T-helper 22 cell (primary cell): ENCODE measurements at places on chromosomes 11 and 22.
A peak's percentile ranks its signal among the peaks of the same experiment; 100 is the strongest.

- DNase-seq: peak; percentile 4
These were observed 3.7 kb upstream of the KCNC1 start for GRCh38 chr11:17730608-17731462.

DNA sequence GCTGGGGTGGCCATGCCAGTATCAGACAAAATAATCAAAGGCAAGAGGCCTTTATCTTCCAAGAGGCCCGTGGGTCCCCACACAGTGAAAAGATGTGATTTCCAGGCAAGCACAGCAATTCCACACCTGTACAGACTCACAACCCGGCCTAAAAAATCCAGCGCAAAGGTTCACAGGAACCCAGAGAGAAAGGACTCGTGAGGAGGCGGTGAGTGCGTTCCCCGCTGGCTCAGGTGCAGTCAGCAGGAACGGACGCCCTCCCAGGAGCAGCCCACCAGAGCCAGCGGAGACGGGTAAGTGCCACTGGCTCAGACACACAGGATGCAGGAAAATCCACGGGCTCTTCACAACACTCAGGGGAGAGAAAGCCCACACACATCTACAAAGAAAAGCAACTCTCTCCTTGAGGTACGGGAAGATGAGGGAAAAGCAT, 4.4 kb downstream of the TOLLIP start:
- DNase-seq: no peak

GRCh38 chr22:24510637-24511625, 15.8 kb downstream of the UPB1 start:
- no peak for DNase-seq

DNA sequence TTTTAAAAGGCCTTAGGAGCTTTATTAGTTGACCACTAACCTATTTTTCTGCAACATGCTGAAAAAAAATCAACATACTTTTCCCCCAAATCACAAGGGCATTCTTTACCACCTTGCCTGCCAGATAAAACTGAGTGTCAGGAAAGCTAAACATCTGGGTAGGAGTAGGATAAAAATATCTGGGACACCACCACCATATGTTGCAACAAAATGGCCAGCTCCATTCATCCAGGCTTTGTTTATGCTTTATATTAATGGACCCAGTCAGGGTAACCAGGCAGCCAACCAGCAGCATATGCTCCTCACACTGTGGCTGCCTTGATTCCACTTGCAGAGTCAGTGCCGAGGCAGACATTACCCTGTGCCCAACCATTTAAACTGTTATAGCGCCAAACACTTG, 1024.5 kb downstream of the LRRC4C start:
- DNase-seq: no peak

GRCh38 chr11:65477149-65477965, 21.5 kb upstream of the MALAT1 start:
- peak; percentile 84 for DNase-seq

DNA sequence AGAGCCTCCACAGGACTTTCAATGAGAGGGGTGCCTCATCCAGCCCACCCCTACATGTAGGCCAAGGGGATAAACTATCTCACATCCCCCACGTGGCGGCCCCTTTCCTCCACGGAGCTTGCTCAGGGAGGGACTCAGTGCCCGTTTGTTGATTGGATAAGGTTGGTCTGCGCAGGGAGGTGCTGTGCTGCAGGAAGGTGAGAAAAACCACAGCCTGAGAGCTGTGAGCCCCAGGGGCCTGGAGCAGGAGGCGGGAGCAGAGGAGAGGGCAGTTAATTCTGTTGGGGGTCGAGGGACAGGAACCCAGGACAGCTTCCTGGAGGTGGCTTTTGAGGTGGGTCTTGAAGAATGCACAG, 31.9 kb upstream of the ATXN10 start:
- no peak for DNase-seq

GRCh38 chr11:61635304-61635703, 44.9 kb upstream of the DAGLA start:
- DNase-seq: no peak

DNA sequence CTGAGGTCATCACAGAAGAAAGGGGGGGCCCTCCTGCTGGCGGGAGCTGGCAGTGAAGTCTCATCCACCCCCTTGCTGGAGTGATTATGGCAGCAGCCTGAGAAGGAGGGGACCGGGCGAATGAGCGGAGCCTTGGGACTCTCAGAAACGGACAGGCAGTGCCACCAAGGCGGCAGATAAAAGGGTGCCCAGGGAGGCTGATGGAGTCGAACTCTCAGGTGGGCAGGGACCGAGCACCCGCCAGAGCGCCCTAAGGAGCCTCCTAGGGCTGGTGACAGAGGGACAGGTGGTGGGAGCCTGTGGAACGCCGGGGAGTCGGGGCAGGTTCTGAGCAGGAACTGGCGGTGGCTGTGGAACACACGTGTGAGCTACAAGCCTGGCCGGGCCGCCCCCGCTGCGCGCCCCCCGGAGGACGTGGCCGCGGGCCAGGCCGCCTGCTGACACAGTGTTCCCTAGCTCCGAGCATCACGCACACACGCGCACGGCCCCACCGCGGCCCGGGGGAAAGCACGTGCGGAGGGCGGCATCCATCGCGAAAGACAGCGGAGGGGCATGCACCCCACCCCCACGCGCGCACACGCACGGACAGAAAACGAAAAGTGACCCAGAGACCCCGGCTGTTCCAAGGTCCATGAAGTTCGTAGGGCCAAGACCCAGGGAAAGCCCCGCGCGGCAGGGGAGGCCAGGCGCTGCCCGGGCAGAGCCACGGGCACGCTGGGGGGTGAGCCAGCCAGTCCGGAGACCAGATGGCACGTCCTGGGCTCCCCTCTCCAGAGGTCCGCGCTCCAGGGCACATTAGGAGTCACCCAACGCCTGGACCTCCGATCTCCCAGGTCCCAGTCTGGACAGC, 1.0 kb downstream of the VWCE start:
- no peak for DNase-seq

GRCh38 chr11:73198677-73199076, 19.4 kb upstream of the P2RY2 start:
- no peak for DNase-seq

DNA sequence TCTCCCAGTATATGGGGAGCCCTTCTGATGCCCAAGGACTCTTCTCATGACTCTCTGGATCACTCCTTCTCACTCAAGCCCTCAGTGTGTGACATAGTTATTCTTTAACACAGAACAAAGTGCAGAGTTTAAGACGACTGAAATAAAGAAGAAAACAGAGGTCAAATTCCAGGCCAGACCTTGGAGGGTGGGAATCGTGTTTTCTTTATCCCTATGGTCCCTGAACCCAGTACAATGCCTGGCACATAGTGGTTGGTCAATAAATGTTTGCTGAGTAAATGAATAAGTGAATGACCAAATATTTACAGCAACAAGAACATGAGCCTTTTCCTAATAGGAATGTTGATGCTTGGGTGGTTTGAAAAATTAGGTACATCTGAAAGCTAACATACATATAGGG, 28.8 kb downstream of the VSTM5 start:
- DNase-seq: no peak

DNA sequence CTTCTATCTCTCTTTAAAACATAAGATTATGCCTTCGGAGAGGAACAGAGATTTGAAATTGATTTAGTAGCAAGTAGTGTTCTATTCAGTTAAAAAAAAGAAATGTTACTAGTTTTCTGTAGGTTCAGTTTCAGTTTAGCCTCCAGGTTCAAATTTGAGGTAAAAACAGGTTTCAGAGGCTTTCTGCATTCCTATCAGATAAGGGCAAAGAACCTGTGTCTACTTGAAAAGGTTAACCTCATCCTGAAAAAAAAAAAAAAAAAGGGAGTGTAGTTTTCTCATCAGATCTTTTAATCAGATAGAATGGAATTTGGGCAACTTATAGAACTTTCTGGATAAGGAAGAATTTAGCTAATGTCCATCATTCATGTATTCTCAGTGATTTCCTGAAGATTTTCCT, 12.1 kb downstream of the C11orf97 start:
- DNase-seq: no peak

DNA sequence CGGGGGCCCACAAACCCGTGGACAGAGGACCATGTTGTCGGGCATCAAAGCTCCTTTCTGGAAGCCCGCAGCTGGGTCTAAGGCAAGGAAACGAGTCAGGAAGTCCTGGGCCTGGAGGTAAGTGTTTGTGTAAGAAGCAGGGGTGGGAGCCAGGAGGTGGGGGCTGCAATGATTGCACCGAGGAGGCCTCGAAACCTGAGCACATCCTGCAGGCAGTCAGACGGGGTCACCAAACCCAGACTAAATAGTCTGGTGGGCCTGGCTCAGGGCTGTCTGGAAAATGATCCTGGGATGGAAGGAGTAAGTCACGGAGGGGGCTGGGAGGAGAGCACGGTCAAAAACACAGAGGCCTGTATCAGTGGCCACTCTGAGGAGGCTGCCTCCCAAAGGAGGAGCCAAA, 539.2 kb downstream of the MN1 start:
- no peak for DNase-seq

GRCh38 chr22:31128156-31128555, 5.4 kb downstream of the INPP5J start:
- DNase-seq: no peak

DNA sequence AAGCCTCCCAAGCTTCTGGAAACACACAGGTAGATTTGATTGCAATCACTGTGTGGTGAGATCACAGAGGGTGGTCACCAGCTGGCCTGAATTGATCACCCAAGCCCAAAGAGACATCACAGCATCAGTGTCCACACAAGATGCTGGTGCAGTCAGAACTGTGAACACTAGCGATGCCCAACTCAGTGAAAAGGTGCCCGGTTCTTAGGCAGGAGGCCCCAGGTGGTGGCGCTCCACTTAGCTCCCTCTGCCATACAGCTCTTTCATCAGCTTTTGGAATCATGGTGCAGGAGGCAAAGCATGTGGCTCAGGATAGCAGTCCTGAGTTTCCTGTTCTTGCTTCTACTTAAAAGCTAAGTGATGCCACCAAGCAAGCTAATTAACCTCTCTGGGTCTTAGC, 11.1 kb downstream of the DGCR2 start:
- no peak for DNase-seq

DNA sequence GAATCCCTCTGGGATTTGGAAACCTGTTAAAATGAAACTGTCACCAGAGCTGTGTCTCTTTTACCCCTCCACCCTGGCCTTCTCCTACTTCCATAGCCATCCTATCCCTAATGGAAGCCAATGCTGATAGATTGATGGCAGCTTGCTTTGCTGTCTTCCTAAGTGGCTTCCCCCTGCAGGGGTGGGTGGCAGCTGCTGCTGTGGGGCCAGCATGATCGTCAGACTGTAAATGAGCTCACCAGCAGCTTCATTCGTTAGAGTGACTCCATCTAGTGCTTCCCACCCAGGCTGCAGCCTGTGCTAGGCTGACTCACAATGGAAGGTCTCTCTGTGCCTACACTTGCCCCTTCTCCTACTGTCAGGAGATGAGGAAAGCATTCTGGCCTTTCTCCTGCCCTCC, 311.0 kb downstream of the BUD13 start:
- no peak for DNase-seq

DNA sequence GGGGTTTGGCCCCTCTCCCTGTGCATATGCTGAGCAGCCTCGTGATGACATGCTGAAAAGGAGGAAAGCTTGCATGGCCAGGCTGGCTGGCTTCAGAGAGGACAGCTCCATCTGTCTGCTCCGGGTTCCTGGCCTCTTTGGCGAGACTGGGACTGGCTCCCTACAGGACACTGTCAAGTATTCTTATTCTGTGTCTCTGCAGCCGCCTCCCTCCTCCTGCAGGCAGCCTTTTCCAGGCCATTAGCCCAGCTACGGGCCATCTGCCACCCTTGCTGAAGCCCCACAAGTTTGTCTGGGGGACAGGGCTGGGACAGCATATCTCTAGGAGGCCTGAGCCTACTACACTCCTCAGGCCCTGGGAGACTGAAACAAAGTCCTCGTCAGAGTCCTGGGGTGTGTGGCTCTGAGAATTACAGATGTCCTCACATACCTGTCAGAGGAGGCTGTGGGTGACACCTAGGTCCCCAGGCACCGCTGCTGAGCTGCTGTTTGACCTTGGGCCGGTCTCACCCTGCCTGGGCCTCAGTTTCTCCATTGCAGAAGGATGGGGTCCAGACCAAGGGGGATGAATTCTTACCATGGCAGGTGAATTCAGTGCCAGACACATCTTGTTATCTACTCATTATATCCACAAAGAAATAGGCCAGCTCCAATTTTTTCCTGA, 11.0 kb downstream of the MRGPRG start:
- DNase-seq: no peak
